Left kidney (tissue), 8 donors: ENCODE measurements at places on chromosomes 7 and 10. TPM values are rescaled to one million over a fixed set of nuclear protein-coding genes. Genes with fewer than 3 reads are reported as not detected.
A peak's percentile ranks its signal among the peaks of the same experiment; 100 is the strongest.

The TFPI2 gene
- 10.3 TPM for polyA plus RNA-seq

The ANXA8L1 gene
- polyA plus RNA-seq: not detected

The EN2 gene
- polyA plus RNA-seq: 0.03 TPM

The LRRC18 gene
- 0.20 TPM for polyA plus RNA-seq

DNA sequence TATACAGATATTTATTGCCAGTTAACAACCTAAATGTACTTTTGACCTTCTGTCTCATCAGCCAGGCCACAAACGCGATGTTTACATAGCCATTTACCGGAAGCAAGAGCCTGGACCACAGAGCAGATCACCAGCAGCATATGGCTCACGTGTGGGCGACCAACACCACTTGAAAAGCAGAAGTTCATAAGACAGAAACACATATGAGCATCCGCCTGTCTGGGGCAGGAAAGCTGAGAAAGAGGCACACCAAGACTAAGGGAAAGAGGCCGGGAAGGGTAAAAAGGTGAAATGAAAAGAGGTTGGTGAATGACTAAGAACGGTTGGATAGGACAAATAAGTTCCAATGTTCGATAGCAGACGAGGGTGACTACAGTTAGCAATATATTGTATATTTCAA lies 1.3 kb downstream of the ABCB1 start:
- DNase-seq: no peak

- no peak for DNase-seq
Measured at GRCh38 chr10:92688573-92688926, 1.2 kb upstream of the HHEX start.

DNA sequence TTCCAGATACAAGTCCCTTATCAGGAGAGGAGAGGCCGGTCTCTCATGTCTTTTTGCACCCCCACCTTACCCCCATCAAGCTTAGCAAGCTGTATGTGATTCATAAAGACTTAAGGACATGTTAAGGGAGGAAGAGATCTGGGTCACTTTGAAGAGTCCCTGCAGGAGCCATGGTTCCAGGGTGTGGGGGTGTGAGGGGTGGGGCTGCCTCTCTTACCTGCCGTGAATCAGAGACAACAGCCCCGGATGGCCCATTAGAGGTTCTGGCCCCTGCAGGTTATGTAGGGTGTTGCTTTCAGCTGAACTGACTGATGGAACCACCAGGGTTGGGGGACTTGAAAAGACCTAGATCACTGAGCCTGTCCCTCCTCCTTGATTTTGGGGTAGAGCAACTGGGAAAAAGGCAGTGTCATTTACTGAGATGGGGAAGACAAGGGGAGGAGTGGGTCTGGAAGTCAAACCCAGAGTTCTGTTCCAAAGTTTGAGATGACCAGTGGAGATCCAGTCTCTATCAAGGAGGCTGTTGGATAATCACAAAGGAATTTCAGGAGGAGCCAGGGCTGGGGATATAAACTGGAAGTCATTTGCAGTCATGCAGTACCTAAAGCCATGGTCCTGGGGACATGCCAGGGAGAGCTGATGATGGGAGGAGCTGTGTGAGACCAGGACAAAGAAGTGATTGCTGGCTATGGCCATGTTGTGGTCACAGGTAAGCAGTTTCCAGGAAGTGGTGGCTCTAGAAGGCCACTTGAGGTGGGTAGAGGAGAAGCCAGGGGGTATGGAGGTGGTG lies 23.1 kb downstream of the ADAMTS14 start:
- no peak for DNase-seq

- no peak for DNase-seq
Measured at GRCh38 chr7:5088906-5089305, 43.2 kb downstream of the RBAK start.

- DNase-seq: no peak
Measured at GRCh38 chr7:88337572-88337971, 30.9 kb upstream of the STEAP4 start.

GRCh38 chr10:87675396-87676376 lies 16.0 kb downstream of the PAPSS2 start:
- DNase-seq: no peak

GRCh38 chr7:47066976-47067614 lies 514.8 kb downstream of the TNS3 start:
- no peak for DNase-seq

- DNase-seq: peak; percentile 19
Measured at GRCh38 chr10:26199841-26200240, 16.7 kb upstream of the GAD2 start.
